Activated CD8-positive, alpha-beta T cell treated with anti-CD3 and anti-CD28 coated beads for 36 hours (primary cell): ENCODE measurements at places on chromosomes 13 and 19. TPM values are rescaled to one million over a fixed set of nuclear protein-coding genes. Genes with fewer than 3 reads are reported as not detected.

KCTD12 gene
- total RNA-seq: 14.8 TPM

SLITRK6 gene
- total RNA-seq: not detected

KIR3DL2 gene
- total RNA-seq: 0.14 TPM

TTC9B gene
- total RNA-seq: not detected

EBI3 gene
- 7.3 TPM for total RNA-seq

OXGR1 gene
- total RNA-seq: not detected

IZUMO1 gene
- total RNA-seq: not detected

TINCR gene
- total RNA-seq: 0.50 TPM

ZNF582 gene
- 2.4 TPM for total RNA-seq

C1QTNF9 gene
- total RNA-seq: not detected

KIR2DL4 gene
- total RNA-seq: not detected

TNFSF11 gene
- 1.9 TPM for total RNA-seq
